CMK (cell line): ENCODE measurements at places on chromosomes 3 and 15.

DNA sequence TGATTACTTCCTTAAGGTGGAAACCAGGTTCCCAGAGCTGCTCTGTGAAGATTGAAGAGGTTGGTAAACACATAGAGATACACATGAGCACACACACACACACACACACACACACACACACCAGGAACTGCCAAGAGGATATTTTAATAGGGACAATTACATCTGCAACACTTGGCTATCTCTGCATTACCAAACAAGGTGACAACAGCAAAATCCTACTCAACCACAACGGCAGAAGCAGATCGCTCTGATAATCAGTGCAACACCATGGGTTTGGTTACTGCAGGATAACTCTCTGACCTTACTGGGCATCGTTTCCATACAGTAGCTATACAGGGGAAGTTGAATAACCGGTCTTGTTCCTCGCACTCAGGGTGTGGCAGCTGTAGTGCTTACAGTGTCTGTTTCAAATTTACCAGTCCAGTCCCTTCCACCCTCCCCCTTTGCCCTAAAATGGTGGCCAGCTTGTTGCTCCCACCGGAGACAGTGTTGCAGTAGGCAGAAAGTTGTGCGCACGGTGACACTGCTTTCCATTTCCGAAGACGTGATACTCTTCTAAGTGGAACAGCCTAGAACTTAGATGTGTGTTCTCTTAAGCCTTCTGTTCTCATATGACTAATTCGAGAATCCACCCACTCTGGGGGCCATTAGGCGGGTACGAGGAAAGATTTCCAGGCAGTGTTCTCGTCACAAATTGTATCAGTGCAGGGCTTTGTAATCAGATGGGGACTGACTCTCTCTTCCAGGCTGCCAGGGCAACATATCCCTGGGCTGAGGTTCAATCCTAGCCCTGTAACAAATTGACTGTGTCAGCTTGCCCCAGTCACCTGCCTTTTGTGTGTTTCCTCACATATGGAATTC, 176.2 kb downstream of the P3H2 start:
- no peak for DNase-seq

GRCh38 chr3:131847966-131848510, 186.8 kb downstream of the CPNE4 start:
- no peak for DNase-seq

DNA sequence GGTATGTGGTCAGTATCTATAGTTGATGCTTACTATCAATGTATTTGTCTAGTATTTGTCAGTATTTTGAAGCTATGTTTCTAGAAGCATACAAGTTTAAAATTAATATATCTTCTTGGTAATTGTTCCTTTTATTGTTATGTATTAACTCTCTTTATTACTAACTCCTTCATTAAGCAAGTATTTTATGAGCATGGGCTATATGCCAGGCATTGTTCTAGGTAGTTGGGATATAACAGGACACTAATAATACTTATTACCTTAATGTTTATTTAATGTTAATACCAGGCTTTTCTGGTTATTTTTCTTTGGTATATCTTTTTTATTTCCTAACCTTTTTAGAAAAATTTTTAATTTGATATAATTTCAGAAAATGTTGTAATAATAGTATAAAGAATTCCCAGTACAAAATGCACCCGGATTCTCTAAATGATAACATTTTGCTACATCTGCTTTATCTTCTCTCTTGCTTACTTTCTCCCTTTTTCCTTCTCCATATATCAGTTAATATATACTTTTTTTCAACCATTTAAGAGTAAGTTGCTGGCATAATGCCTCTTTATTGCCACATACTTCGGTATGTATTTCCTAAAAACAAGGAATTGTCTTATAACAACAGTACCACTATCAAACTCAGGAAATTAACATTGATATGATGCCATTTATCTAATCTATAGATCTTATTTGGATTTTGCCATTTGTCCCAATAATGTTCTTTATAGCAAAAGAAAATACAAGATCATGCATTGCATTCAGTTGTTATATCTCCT, 30.9 kb downstream of the LRRC49 start:
- DNase-seq: no peak

- no peak for DNase-seq
Observed at GRCh38 chr3:38636464-38636863, 13.0 kb downstream of the SCN5A start.

DNA sequence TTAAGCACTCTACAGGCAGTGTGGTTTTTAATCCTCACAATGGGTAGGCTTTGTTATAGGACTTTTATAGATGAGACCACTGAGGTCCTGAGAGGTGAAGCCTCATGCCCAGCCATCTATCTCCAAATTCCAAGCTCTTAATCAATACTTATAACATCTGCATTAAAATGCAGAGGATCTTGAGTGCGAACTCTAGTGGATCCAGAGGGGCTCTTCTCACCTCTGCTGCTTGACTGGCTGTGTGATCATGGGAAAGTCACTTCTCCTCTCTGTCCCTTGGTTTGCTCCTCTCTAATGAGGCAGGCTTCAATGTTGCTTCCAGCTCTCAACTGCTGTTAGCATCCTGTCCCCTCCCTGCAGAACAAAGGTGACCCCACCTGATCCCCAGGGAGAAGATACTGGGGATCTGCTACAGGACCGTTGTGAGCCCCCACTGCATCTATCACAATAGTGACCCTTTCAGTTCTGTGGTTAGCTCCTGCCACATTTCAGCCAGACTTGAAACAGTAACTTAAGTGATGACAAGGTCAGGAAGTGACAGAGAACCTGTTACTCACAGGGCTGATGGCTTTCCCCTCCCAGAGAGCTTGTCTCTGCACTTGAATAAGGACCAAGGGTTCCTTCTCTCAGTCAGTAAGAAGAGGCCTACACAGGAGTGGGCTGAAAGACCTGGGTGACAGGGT, 1.3 kb downstream of the SLC27A2 start:
- DNase-seq: no peak

DNA sequence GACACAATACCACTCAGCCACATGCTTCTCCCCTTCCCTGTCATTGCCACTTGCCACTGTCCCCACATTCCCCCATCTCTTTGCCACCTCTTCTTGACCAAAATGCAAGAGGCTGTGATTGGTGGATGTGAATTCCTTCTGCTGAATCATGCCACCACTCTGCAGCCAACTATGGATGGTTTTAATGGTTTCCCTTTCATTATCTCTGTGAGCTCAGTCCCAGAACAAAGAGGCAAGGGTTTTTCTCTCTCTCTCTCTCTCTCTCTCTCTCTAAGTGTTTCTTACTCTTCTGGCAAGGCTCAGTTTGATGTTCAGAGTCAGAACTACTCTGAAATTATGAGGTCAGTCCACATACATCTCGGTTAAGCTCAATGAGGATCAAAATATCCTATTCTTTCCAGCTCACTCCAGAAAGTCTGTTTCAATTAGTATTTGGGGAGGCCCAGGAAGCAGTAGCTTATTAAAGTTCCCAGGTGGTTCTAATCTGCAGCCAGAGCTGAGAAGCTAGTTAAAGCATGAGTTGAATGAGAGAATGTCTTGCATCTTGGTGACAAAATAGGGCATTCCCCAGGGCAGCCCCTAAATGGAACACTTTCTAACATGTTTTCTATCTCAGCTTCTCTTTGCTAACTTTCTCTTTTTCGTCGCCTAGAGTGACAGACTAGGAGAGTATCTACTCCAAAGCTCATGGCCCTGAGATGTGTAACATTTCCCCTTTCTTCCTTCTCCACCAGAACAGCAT, 8.5 kb upstream of the ILDR1 start:
- DNase-seq: peak; percentile 53

- no peak for DNase-seq
Observed at GRCh38 chr15:33834892-33835743, 133.2 kb upstream of the CHRM5 start.

DNA sequence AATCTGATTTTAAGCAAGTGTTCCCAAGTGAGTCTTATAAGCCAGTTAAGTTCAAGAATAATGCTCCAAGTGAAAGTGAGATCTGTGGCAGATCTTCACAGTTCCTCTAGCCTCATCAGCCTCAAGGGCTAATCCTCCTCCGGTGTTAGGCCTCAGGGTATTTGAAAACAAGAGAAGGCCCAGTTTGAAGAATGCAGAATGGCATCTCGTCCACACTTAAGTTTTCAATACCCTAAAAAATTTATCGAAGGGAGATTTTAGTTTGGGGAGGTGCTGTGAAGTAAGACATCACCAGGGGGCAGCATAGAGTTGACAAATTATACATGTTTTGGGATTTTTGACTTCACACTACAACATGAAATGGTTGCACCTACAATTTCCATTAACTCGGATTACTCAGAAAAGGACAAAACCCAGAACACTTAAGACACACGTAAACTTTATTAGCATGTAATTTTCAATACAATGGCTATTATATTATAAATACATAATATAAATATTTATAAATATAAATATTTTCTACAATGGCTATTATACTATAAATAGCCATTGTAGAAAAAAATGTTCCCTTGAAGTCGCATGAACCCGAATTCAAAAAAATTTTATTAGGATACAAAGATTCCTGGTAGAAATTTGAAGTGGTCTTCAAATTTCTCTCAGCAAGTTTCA, 2.3 kb upstream of the TMEM266 start:
- DNase-seq: no peak

GRCh38 chr3:179072100-179072438, 460 bp upstream of the ZMAT3 start:
- peak; percentile 25 for DNase-seq
